Gastrocnemius medialis (tissue), 4 donors: ENCODE measurements at places on chromosomes 3 and 15. TPM values are rescaled to one million over a fixed set of nuclear protein-coding genes. Genes with fewer than 3 reads are reported as not detected.

Gene TRPM1
- not detected for total RNA-seq

Gene SLC7A14
- total RNA-seq: not detected

Gene SAXO2
- total RNA-seq: 2.2 TPM

Gene ZNF197
- 21.2 TPM for total RNA-seq

Gene EEF1AKMT4
- 10.9 TPM for total RNA-seq

Gene CCR9
- total RNA-seq: not detected

Gene HIGD1A
- 156 TPM for total RNA-seq

Gene DCBLD2
- 6.9 TPM for total RNA-seq

Gene PAK6
- total RNA-seq: 1.4 TPM

Gene IL16
- 4.2 TPM for total RNA-seq

Gene FAH
- 7.7 TPM for total RNA-seq

Gene CFAP91
- 0.11 TPM for total RNA-seq

Gene GPR149
- not detected for total RNA-seq

Gene ERICH6
- total RNA-seq: not detected

Gene C3orf20
- total RNA-seq: 0.46 TPM

Gene EXD1
- total RNA-seq: not detected

Gene CYP1A2
- total RNA-seq: not detected

Gene TTC23
- 6.1 TPM for total RNA-seq

Gene TMEM207
- not detected for total RNA-seq

Gene THAP10
- 0.55 TPM for total RNA-seq

Gene UBAP1L
- total RNA-seq: 3.3 TPM

Gene LSMEM2
- 0.49 TPM for total RNA-seq

Gene POTEB3
- not detected for total RNA-seq

Gene XPC
- total RNA-seq: 30.6 TPM

Gene FGD5
- total RNA-seq: 4.4 TPM

Gene NPTN
- total RNA-seq: 32.9 TPM

Gene BCL2A1
- not detected for total RNA-seq

Gene FBXW12
- not detected for total RNA-seq

Gene XXYLT1
- total RNA-seq: 0.87 TPM

Gene MAP6D1
- 2.5 TPM for total RNA-seq

Gene CHRFAM7A
- 0.07 TPM for total RNA-seq

Gene ITPKA
- total RNA-seq: 12.4 TPM

Gene MED12L
- 0.05 TPM for total RNA-seq

Gene SERPINI2
- total RNA-seq: not detected

Gene AADACL2
- not detected for total RNA-seq

Gene DNAH12
- total RNA-seq: not detected

Gene PROK2
- total RNA-seq: not detected

Gene VGLL3
- total RNA-seq: 4.7 TPM

Gene RASL12
- 3.7 TPM for total RNA-seq

Gene GOLGA8T
- not detected for total RNA-seq

Gene NR1I2
- total RNA-seq: not detected

Gene PLA2G4B
- total RNA-seq: not detected

Gene ROPN1
- total RNA-seq: not detected

Gene TICRR
- total RNA-seq: not detected
